Neural crest cell (in vitro differentiated cells): ENCODE measurements at places on chromosomes 12 and 14. TPM values are rescaled to one million over a fixed set of nuclear protein-coding genes. Genes with fewer than 3 reads are reported as not detected.

DNA sequence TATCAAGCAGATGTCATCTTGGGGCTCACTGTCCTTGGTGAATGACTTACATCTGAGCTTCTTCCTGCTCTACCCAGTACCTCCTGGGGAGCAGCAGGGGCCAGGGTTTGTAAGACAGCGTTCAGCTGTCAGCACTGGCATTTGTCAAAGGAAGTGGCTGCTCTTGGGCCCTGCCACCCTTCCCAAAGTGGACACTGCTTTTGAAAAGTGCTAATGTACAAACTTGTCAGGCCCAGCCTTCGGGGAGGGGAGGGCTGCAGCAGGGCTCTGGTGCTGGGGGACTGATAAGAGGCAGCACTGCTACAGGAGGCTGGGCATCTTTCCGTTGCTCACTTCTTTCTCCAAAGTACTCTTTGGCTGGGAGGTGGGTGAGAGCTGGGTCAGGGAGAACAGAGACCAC, 59.8 kb upstream of the RBM19 start:
- DNase-seq: no peak

- no peak for DNase-seq
Observed at GRCh38 chr14:23071921-23072539, 14.7 kb upstream of the CDH24 start.

DNA sequence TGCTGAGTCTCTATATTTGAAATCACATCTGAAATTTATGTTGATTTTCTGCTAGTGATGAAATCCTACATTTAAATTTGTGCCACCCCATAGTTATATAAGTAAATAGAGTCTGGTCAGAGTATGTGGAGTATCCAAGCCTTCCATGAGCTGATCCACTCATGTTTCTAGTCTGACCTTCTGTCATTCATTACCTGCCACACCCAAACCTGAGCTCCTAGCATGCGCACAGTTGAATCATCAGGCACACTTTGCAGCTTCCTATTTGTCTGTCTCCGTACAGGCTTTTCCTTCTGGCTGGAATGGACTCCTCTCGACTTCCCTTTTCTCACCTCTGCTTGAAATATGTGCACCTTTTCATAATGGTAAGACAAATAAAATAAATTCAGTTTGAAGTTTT, 45.3 kb upstream of the LRIG3 start:
- no peak for DNase-seq

GRCh38 chr12:68304626-68305025, 27.5 kb downstream of the MDM1 start:
- DNase-seq: no peak

DNA sequence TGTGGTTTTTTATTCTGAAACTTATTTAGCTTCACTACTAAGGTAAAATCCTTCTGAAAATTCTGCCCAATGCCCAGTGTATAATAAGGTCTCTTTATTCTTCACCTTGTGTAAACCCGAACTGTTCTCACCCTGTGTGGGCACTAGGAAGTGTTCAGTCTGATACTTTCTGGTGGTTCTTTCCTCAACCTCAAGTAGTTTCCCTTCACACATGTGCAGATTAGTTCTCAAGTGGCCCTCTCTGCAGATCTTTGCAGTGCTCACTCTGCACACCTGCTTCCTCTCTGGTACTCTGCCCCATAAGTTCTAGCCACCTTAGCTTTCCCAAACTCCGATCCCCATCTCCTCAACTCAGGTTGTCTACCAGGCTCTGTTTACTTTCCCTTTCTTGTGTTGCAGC, 61.6 kb downstream of the RAD51B start:
- no peak for DNase-seq

- DNase-seq: no peak
Observed at GRCh38 chr14:68644101-68644500, 148.8 kb downstream of the ZFP36L1 start.

The DBX2 gene
- not detected in 2 replicates for total RNA-seq

The PYGL gene
- total RNA-seq: 45.2 and 45.3 TPM in 2 replicates

The BORCS5 gene
- 13.7 and 15.0 TPM in 2 replicates for total RNA-seq

The FGF23 gene
- 0.16 and 0.25 TPM in 2 replicates for total RNA-seq
